T follicular helper cell (primary cell): ENCODE measurements at places on chromosomes 2 and 18.

- no peak for DNase-seq
Measured at GRCh38 chr2:54632733-54633692, 90.4 kb upstream of the EML6 start.

- DNase-seq: no peak
Measured at GRCh38 chr2:53819634-53820033, 32.8 kb downstream of the ERLEC1 start.

DNA sequence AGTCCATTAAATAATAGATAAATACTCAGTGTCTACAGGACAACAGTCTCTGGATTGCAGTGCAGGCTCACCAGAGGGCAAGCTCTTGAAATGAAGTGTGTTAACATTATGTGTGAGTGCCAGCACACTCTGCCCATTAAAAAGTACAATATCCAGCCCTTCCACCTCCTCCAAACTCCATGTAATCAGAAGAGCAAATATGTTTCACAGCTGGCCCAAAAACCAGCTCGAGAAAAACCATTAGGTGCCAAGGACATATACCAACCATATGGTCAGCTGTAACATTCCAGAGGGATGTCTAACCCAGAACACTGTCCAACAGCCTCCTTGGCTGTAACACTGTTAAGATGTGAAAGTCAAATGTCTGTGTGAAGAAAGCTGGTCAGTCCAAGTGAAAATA is 112.2 kb downstream of the ZNF385B start:
- no peak for DNase-seq

- DNase-seq: no peak
Measured at GRCh38 chr2:197877038-197877437, 72.6 kb downstream of the PLCL1 start.

- DNase-seq: no peak
Measured at GRCh38 chr18:33201509-33201926, 239.0 kb downstream of the CCDC178 start.

DNA sequence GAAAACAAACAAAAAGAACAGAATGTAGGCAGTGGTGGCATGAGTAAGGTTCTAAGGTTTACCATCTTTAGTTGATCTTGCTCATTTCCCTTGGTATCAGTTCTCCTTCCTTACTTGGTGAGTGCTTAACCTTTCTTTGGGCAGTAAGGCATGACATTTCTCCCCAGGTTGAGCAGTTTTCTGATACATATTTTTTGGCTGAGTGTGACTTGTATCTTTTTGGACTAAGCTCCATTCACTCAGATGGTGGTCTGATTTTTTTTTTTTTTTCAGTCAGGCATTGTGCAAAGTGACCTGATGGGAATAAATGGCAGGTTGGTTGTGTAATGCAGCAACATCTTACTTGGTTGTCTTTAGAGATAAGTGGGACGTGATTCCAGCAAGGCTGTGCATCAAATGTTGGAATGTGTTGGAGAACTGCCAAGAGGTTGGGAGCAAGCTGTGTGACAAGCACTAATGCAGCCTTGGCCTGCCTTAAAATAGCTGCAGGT is 15.1 kb downstream of the SPTBN1 start:
- DNase-seq: no peak

GRCh38 chr2:57693965-57694364 is 352.6 kb upstream of the VRK2 start:
- no peak for DNase-seq

DNA sequence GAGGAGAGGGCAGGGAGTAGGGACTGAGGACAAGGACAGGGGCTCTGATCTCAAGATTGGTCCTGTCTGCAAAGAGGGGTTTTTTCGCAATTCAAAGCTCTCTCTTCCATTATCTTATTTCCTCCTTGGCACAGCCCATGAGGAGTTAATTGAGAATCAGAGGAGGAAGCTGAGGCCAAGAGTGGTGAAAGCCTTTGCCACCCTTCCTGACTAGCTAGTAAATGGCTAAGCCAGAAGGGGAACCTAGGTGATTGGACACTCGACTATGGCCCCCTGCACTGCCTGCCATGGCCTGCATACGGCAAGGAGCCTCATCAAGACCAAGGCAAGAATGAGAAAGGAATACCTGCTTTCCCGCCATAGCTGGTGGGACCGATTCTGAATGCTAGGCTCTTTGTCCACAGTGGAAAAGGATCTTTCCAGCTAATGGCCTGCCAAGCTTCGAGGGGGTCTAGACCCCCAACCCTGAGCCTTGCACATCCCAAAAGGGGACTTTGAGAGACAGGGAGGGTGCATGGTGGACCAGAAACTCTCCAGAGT is 237.9 kb downstream of the HAUS1 start:
- no peak for DNase-seq

DNA sequence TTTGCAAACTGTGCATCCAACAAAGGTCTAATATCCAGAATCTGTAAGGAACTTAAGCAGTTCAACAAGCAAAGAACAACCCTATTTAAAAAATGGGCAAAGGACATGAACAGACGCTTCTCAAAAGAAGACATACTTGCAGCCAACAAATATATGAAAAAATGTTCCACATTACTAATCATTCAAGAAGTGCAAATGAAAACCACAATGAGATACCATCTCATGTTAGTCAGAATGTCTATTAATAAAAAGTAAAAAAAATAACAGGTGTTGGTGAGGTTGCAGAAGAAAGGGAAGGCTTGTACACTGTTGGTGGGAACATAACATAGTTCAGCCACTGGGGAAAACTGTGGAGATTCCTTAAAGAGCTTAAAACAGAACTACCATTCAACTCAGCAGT is 126.2 kb downstream of the NAT8 start:
- DNase-seq: no peak

GRCh38 chr2:173715441-173715840 is 249.7 kb downstream of the SP3 start:
- DNase-seq: no peak

GRCh38 chr2:143451642-143452281 is 322.5 kb downstream of the ARHGAP15 start:
- DNase-seq: no peak

- DNase-seq: no peak
Measured at GRCh38 chr2:48450936-48451602, 78.9 kb upstream of the STON1 start.
